ENCODE measurements at places on chromosomes 7 and 10.

GRCh38 chr7:148719753-148720152, 21.1 kb downstream of the CUL1 start:
- no peak for DNase-seq

DNA sequence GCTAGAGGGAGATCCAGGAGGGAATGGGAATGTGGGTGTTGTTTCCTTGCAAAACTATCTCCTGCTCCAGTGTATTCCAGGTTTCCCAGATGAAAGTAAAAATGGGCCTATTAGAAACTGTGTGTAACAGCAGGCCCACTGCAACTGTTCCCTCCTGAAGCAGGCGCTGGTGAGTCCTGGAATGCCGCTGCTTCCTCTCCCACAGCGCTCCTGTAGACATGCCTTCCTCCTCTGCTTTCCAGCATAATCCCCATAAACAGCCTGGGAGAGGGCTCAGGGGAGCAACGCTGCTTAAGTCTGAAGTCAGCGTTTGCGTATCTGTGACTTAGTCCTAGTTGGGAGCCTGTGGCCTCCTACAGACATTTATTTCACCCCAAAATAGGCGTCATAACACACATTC, 551.0 kb upstream of the FOXK1 start:
- no peak for DNase-seq

- no peak for DNase-seq
Measured at GRCh38 chr7:133320891-133321290, 68.0 kb downstream of the EXOC4 start.

GRCh38 chr7:151349507-151349853, 7.9 kb downstream of the NUB1 start:
- no peak for DNase-seq

DNA sequence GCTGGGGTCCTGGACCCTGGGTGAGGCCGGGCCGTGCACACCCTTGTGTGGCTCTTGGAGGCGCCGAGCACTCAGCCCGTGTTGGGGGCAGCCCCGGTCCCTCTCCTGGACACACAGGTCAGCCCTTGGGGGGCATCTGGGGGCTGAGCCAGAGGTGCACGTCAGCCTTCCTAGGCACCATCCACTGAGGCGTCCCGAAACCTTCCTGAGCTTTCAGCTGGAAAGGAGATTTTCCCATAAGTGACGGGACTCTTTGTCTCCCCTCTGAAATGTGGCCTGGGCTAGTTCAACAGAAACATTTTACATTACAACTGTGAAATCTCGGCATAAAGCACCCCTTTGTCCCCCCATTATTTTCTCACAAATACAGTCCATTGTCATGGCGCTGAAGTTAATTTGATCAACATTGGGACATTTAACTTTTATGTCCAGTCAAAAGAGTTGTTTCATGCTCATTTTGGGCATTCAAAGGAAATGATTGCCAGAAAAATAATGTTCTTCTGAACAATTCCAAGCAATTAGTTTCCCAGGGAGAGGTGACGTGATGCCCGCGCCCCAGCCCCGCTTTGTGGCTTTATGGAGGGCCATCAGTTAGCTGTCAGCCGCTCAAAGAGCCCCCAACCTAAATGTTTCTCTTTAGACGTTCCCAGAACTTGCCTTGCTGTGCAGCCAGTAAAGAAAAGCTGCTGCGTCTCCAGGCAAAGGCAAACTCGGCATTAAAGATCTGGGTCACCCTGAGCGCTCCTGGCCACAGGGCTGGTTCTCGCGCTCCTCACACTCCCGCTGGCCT, 70.8 kb downstream of the NKX6-2 start:
- DNase-seq, result no peak

GRCh38 chr10:71094712-71095390, 117.5 kb upstream of the UNC5B start:
- no peak for DNase-seq

DNA sequence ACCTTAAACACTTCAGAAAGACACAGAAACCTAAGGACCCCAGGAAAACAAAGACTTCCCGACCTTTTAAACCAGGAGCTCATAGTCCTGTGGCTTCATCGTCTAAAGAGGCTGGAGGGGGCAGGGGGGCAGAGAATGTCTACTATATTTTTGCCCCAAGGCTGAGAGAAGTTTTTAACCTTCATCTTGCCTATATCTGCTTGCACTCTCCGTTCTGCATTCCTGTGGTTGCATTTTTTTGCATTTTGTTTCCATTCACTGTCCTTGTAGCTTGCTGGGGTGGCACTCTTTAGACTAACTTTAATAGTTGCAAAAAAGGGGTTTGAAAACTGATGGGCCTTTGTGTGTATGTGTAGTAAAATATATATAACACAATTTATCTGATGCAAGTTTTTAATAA, 23.7 kb downstream of the PRKAR2B start:
- DNase-seq, result no peak

DNA sequence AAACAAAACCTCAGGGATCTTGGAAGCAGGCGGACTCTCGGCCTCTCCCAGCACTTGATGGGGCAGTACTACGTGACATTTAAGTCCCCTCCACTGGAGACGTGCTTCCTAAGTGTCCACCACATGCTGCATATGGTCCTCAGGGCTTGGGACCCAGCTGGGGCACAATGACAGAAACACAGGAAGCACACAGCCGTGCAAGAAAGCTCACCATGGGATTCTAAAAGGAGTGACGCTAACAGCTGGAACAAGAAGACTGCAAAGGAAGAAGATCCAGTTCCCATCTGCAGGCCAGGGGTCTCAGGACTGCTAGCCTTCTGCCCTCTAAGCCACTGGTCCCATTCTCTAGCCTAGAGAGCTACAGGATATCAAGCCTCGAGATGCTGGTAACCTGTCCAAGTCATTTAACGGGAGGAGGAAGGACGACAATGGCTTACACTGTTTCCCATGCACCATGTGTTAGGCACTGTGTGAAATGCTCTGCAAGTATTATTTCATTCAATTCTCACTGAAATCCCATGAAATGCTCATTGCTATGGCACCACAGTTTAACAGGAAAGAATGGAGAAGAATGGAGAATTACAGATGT, 61.1 kb downstream of the KCNMA1 start:
- DNase-seq, result no peak

- no peak for DNase-seq
Measured at GRCh38 chr7:111525100-111525499, 37.2 kb downstream of the IMMP2L start.

DNA sequence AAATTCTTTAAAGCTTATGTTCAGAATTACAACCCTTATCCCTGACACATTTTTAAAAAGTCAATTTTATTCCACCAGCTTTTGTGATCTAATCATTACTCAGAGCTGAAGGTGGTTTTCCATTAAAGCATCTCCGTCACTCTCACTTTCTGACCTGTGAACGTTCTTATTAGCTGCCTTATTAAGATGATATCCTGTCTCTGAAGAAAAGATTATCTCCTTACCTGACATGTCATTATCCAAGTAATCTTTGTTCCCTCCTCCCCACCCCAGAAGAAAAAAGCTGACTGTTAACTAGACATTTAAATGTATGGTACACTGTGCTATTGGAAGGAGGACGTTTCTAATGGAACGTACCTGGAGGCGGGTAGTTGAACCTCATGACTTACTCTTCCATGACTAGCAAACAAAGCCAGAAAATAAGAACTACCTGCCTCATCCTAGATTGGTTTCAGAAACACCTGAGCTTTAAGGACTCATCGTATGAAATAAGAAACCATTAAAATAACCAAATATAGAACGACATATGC, 708.7 kb downstream of the PARD3 start:
- no peak for DNase-seq

GRCh38 chr10:98313598-98313997, 45.6 kb upstream of the LOXL4 start:
- DNase-seq, result no peak

- DNase-seq, result no peak
Measured at GRCh38 chr10:103551619-103552602, 58.4 kb downstream of the NEURL1 start.

DNA sequence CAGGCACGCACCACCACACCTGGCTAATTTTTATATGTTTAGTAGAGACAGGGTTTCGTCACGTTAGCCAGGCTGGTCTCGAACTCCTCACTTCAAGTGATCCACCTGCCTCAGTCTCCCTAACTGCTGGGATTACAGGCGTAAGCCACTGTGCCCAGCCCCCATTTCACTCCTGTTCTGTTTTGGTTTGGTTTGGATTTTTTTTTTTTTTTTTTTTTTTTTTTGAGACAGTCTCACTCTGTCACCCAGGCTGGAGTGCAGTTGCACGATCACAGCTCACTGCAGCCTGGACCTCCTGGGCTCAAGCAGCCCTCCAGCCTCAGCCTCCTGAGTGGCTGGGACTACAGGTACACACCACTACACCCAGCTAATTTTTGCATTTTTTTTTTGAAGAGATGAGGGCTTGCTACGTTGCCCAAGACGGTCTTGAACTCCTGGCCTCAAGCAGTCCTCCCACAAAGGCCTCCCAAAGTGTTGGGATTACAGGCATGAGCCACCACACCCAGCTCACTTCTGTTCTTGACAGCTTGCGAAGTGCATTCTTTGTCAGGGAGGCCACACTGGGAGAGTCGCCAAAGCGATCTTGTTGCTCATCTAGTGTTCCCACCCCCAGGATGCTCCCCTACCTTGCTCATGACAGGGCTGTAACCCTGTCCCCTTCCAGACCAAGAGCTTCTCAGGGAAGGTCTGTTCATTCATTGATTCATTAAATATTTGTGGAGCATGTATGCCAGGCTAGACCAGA, 229.1 kb downstream of the CUX1 start:
- peak; percentile 10 for DNase-seq

- DNase-seq, result no peak
Measured at GRCh38 chr7:140229101-140229525, 52.3 kb upstream of the KDM7A start.

- DNase-seq, result peak; percentile 75
Measured at GRCh38 chr10:118725886-118726500, 28.8 kb downstream of the CACUL1 start.

DNA sequence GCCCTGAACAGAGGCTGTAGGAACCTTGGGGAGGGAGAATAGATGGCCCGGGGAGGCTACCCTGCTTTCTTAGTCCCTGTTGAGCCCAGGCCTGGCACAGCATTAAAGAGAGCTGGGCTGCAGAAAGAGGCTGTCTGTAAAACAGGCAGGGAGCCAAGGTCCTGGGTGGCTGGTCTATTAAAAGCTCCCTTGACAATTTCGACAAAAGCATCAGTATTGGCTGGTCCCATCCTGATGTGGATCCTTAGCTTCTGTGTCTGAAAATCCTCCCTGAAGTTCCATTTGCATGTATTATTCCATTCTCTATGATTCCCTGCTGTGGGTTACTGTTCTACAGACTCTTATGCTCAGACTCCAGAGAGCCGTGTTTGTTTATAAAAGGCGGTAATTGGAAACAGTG, 158.5 kb downstream of the GALNT17 start:
- no peak for DNase-seq

- no peak for DNase-seq
Measured at GRCh38 chr10:45378914-45379726, 5.1 kb downstream of the ALOX5 start.

DNA sequence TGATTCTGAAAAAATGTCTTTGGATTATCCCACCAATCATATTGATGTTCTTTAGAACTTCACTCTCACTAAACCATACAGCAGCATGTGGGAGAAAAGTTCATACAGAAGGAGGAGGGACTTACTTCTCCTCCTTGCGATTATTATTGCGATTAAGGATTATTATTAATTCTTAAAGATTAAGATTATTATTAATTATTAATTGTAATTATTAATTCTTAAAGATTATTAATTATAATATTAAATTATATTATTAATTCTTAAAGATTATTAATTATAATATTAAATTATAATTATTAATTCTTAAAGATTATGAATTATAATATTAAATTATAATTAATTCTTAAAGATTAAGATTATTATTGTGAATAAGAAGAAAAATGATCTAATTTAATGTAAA, 80.5 kb downstream of the MACC1 start:
- no peak for DNase-seq

DNA sequence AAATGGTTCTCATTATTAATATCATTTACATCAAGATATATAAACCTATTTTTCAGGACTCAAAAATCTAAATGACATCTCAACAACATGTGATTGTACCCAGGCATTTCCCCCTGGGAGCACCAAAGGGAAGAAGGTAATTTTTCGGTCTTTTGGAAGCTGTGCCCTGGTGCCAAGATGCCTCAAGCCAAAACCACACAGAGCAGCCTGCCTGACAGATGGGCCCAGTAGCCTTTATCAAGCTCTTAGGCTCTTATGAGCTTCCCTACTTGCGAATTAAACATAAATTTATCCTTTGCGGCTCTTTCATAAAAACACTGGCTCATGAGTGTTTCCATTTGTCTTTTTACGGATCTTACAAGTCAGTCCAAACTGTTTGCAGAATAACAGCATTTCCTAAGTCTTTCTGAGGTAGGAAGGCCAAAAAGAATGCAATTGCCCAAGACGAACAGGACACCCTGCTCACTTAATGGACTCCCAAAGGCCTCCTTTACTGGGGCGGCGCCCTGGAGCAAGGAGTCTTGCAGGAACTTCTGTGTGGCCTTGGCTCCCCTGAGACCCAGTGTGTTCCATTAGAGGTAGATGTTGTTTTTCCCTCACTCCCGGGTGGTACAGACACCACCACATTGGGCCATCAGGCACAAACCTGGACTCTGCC, 4.1 kb upstream of the RASSF4 start:
- DNase-seq, result no peak

DNA sequence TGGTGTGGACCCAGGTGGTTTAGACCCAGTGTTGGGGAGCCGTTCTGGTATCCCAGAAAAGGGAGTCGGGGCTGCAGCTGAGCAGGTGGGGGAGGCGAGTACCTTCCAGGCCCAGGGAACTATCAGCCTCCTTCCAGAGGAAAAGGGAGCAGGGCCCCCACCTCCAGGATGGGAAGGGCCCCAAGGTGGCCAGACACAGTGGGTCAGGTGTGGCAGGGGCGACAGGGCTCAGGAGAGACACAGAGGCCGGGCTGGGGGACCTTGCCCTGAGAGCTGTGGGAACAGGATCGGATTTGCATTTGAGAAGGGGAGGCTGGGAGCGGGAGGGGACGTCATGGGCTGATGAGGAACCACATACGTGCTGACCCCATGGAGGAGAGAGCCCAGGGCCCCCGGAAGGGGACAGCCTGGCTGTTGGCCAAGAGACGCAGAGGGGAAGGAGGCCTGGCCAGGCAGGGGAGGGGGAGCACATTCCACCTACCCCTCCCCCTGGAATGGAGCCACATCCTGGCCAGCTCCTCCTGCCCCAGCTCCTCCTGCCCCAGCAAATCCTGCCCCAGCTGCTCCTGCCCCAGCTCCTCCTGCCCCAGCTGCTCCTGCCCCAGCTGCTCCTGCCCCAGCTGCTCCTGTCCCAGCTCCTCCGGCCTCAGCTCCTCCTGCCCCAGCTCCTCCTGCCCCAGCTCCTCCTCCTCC, 9.7 kb upstream of the TTYH3 start:
- DNase-seq, result no peak

DNA sequence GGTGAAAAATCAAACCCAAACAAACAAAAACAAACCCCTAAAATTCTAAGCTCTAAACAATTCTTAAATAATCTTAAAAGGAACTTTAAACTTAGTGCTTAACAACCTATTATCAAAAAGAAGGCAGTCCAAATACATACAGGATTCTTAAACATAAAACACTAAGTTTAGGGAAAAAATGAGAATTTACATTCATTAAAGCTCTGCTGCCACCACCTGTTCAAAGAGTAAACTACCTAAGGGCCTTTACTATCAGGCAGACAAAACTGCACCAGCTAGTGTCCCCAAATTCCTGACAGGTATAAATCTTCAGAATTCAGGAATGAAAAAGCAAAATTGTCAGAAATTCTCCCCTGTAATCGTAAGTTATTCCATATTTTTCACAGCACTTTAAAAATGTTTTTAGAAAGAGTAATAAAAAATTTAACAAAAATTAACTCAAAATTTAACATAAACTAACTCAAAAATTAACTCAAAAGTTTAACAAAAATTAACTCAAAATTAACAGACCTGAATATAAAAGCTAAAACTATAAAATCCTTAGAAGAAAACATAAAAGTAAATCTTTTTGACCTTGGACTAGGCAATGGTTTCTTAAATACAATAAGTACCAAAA, 55.1 kb downstream of the PDZD8 start:
- peak; percentile 62 for DNase-seq
